Left hindlimb (tissue), 1 donor: ENCODE measurements at places on chromosomes 16 and 17.

GRCh38 chr16:73670836-73671820 is 623.2 kb upstream of the ZFHX3 start:
- no peak for DNase-seq

DNA sequence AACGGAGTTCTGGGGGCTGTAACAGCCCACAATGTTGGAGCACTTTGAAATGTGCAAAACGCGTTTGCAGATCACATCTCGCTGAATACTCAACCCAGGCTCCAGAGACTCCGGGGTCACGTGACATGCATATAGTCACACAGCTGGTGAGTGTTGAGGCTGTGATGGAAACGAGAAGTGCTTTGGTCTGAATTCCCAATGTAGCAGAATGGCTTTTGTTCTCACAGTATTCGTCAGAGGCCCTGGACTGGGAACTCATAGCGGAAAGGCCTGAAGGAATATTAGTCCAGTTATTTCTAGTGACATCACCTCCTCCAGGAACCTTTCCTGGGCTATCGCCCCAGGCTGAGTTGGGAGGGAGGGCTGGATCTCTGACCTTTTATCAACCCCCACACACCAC is 95.8 kb upstream of the CRHR1 start:
- peak; percentile 39 for DNase-seq

GRCh38 chr17:72461757-72462156 is 340.9 kb downstream of the SOX9 start:
- DNase-seq, result no peak

- DNase-seq, result no peak
Measured at GRCh38 chr16:89112377-89113151, 18.9 kb downstream of the ACSF3 start.

DNA sequence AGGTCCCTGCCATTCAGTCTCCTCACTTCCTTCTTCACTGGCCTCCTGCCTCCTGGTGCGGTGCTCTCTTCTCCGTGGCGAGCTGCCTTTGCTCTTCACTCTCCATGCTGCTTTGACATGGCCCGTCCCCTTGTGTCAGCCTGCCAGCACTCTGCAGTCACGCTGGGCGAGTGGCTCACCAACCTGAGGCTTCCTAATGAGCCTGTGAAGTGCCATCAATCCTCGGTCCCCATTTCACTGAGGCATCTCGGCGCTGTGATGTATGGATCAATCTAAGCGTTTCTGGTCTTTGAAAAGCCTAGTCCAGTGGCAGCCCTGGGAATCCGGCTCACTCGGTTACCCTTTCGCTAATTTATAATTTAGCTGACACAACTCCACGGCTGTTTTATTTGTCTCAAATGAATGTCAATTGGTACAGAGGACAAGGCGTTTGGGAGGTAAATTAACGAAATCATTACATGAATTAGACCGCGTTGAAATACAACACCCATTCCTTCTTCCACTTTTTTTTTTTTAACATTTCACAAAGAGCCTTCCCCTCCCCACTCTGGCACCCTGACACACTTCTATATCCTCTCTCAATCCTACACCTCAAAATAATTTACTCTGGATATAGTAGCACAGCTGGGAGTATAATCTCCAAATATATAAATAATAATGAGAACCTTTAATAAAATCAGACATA is 610.7 kb downstream of the TMEM114 start:
- no peak for DNase-seq

DNA sequence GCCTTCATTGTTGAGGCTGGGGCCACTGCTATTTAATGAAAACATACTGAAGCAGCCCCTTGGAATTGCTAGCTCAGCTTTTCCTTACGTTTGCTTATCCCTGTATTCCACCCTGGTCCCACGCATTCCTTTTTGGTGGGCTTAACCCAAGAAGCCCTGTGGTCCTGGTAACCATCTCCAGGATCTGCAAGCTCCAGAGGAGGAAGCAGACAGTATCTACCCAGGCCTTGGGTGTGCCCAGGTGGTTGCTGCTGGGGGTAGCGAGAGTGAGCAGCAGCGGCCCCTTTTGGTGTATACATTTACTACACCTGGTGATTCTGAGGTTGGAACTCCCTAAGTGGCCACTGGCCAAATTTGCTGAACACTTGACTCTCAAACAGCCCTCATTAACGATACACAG is 97.7 kb downstream of the CBLN1 start:
- no peak for DNase-seq

DNA sequence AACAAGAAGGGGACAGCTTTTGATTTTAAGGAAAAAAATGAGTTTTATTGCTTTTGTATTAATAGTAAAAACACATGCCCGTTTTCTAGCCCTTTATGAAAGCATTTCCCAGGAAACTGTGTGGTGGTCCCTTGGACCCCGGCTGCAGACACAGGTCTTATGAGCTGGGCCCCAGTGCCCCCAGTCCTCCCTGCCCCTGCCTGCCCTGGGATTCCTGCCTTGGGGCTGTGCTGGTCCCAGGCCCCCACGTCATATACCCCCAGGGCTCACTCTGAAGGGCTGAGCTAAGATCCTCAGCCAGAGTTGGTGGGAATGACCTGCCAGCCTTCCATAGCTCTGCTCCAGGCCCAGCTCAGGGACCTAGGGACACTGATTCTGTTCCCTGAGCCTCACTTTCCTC is 30.8 kb downstream of the GINS2 start:
- DNase-seq, result no peak

GRCh38 chr17:43860077-43860725 is 13.2 kb downstream of the CD300LG start:
- no peak for DNase-seq

DNA sequence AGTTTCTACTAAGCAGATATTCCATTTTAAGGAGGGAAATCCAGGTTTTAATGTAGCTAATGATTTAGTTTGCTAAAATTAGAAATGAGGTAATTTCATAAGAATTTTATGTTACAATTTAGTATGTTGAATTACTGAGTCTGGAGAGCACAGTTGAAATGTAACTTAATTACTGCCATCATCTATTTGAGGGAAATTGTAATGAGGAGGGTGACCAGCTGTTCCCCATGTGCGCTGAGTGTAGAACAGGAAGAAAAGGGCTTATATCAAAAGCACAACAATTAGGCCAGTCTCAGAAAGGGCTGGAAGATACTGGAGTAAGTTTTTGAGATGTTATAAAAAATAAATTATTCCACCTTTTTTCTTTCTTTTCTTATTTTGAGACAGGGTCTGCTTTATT is 735.1 kb upstream of the GOT2 start:
- no peak for DNase-seq

DNA sequence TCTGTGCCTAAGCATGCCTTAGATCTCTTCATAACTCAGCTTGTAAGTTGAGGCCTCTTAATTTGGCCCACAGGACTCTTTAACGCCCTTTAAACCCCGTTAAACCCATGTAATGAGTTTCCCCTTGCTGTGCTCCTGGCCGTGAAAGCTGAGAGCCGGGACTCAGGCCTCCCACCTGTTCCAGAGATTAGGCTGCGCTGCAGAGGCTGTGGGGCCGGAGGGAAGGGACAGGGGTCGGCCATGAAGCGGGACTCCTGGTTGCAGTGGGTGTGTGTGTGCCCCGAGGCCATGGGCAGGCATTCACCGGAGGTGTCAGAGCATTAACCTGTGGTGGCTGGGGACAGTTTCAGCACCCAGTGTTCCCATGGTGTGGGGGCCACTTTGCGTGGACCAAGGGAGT is 150.8 kb upstream of the IRX3 start:
- no peak for DNase-seq

GRCh38 chr17:33804401-33804800 is 450.7 kb upstream of the CCL2 start:
- no peak for DNase-seq

GRCh38 chr16:4283441-4283840 is 10.6 kb upstream of the TFAP4 start:
- DNase-seq, result no peak

DNA sequence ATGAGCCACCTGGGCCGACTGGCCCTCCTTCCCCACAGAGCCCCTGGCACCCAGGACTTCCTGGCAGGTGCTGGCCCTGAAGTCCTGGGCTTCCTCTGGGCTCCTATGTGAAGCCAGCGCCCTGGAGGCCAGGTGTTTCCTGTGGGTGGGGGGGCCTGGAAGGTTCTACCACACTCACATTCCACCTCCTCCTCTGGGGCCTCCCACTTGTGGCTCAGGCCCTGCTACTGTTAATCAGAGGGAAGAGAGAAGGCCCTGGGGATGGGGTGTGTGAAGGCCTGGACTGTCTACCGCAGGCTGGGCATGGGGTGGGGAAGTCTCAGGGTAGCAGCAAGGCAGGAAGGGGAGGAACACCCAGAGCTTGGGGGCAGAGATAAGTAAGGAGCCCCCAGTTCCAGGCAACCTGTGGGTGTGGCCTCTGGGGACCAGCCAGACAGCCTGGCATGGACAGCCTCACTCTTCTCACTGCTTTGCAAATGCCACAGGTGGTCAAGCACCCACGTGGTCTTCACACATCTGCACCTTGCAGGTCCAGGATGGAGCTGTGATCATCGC is 111.9 kb upstream of the TNRC6C start:
- DNase-seq, result no peak

DNA sequence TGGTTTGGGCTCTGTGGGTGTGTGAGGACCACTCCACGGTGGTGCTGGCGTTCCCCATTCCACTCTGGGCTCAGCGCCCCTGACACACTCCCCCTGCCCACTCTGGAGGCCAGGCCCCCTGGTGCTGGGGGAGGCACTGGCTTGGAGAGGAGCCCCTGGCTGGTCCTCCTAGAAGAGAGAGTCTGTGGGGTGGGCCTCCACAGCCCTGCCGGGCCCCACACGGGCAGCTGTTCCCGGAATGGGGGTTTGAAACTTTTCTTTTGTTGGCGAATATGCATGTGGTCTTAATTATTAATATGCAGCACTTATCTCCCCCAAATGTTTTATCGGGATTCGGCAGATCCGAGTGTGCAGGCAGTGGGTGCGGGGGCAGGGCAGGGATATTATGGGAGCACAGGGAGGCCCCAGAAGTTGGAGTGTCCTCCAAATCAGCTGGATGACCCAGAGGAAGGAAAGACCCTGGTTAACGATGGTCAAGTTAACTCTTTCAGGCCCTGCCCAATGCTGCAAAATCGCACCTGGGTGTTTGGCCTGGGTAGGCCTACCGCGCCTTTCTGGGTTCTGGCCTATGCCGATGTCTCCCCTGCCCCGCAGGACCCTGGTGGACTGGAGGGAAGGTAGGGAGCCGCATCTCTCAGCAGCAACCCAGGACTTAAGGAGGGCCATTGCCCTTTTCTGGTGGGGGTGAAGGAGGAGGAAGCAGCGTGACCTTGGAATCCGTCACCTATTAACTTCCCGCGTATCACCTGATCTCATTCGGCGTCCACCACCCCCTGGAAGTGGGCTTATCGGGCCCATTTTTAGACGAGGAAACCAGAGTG is 36.0 kb downstream of the TMEM235 start:
- peak; percentile 56 for DNase-seq

GRCh38 chr16:84266451-84266850 is 26.6 kb upstream of the KCNG4 start:
- peak; percentile 51 for DNase-seq

GRCh38 chr17:41496803-41497484 is 7.2 kb upstream of the KRT36 start:
- DNase-seq, result no peak

DNA sequence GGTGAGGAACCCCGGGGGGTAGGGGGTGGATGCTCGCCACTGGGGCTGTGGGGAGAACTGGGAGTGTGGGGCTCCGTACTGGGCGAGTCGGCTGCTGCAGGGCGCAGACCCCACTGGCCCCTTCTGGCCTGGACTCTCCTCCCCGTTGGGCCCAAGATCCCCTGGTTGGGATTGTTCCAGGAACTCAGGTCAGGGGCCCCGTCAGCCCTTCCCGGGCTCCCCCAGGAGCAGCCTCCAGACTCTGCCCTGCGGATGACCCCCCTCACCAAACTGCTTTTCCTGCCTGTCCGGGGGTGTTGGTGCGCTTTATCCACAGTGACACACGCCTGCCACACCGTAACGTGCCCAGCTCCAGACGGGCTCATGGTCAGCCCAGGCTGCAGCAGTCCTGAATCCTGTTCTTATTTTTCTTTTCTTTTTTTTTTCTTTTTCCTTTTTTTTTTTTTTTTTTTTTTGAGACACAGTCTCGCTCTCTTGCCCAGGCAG is 21.1 kb downstream of the CENPX start:
- DNase-seq, result no peak

- no peak for DNase-seq
Measured at GRCh38 chr17:54418467-54418866, 482.2 kb upstream of the TOM1L1 start.

DNA sequence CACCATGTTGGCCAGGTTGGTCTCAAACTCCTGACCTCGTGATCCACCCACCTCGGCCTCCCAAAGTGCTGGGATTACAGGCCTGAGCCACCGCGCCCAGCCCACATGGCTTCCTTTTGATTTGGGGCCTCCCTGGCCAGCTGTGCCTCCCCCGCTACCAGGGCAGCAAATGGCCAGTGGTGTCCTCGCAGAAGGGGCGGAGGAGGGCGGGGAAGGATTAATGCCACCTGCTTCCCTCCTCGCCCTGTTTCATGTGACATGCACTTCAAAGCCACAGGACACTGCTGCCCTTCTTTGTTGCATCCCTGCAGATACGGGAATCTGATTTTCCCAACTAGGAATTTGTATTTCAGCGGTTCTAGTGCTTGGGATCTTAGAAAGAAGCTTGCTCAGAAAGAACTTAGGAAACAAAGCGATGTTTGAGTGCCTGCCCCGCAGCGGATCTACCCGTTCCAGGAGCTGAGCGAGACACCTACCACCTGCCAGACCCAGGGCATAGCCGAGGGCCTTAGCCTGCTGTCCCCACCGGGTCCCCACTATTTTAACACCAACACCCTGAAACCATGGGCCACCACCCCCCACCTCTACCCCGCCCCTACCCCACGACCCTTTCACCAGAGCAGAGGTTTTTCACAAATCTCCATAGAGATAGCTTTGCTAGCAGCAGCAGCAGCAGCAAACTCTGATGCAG is 37.7 kb upstream of the CCDC182 start:
- peak; percentile 56 for DNase-seq

GRCh38 chr17:77867976-77868713 is 90.4 kb upstream of the TNRC6C start:
- DNase-seq, result no peak

DNA sequence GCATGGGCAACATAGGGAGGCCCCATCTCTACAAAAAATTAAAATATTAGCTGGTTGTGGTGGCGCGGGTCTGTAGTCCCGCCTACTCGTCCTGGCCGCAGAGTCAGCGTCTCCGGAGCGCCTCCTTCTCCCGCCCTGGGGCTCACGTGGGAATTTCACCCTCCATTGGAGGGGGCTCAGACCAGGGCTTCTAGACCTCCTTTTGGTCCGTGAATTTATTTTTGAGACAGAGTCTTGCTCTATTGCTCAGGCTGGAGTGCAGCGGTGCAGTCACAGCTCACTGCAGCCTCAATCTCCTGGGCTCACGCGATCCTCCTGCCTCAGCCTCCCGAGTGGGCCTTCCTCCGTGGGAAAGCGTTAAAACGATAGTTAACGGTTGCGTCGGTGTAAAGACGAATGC is 394 bp upstream of the NME4 start:
- DNase-seq, result peak; percentile 44
